ENCODE measurements at places on chromosomes 16 and 17.

GRCh38 chr17:45305530-45306087 lies 11.2 kb downstream of the MAP3K14 start:
- DNase-seq: no peak

- no peak for DNase-seq
Measured at GRCh38 chr17:40625311-40625710, 22.3 kb downstream of the SMARCE1 start.

GRCh38 chr16:85901773-85902365 lies 2.9 kb downstream of the IRF8 start:
- DNase-seq: no peak

DNA sequence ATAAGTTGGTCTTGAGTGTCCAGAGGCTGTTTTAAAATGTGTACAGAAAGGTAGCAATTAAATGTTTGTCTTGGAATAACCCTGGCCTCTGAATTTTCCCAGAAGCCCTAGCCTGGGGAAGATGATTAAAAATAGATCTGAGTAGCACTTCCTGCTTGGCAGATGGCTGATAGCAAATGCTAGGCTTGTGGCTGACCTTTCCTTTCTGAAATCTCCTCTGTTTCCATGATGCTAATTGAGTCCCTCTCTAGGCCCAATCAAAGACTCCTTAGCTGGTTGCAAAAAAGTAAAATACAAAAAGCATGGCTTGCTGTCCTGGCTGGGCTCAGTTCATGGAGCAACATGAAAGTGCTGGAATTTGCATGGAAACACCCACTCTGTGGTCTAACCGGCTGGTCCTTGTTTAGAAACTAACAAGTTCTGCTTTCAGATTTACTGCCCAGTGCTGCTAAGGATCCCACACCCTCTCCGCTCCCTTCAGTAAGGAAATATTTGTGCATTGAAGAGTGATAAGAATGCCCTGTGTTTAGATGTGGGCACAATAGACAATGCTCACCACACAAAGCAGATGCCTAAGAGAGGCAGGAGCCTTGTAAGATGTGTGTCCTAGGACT lies 40.8 kb downstream of the YPEL2 start:
- DNase-seq: no peak

GRCh38 chr16:70657956-70658355 lies 11.6 kb downstream of the IL34 start:
- no peak for DNase-seq

DNA sequence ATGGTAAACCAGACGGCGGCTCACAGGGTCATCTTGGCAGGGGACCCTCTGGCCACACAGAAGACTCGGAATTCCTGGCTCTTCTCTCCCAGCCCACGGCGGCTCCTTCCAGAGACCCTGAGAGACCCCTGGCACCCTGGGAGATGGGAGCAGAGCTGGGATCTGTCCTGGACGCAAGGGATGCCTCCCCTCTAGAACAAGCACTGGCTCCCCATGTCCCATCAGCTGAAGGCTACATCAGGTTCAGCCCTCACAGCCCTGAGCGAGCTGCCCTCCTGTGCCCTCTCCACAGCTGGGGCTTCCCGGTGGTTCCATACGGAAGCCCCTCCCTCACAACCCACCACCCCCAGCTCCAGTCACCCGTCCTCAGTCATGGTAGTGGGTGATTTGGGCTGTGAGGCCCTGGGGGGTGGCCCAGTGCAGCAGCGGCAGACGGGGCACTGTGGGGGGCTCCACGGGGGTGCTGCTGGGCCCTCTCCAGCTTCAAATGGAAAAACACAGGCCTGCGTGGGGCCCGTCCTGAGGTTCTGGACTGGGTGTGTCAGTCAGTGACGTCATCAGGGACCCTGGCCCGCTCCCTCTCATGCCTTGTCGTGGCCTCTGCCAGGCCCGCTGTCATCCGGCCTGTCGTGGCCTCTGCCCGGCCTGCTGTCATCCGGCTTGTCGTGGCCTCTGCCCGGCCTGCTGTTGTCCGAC lies 13.0 kb upstream of the CBFA2T3 start:
- no peak for DNase-seq

GRCh38 chr17:79836510-79836971 lies 2.7 kb downstream of the CBX4 start:
- no peak for DNase-seq

GRCh38 chr17:62780951-62781350 lies 27.2 kb downstream of the MARCHF10 start:
- DNase-seq: no peak

- DNase-seq: no peak
Measured at GRCh38 chr17:31647661-31648060, 211.4 kb downstream of the COPRS start.

GRCh38 chr16:66516808-66517585 lies 32.9 kb downstream of the TK2 start:
- peak; percentile 73 for DNase-seq

DNA sequence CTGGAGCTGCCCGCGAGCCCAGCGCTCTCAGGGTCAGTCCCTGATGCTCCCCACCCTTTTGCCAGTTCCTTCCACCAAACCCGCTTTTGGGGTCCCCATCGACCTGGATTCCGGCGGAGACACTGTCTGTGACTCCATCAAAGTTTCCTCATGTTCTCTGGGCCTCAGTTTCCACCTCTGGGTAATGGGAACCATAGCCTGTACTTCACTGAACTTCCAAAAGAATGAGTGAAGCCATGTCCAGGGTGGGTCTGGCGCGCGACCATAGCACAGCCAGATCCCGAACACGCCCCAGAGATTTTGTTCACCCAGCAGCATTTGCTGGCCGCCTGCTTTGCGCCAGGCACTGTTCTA lies 327 bp downstream of the SDR42E2 start:
- no peak for DNase-seq

GRCh38 chr17:8243827-8244226 lies 4.0 kb downstream of the CTC1 start:
- peak; percentile 20 for DNase-seq

DNA sequence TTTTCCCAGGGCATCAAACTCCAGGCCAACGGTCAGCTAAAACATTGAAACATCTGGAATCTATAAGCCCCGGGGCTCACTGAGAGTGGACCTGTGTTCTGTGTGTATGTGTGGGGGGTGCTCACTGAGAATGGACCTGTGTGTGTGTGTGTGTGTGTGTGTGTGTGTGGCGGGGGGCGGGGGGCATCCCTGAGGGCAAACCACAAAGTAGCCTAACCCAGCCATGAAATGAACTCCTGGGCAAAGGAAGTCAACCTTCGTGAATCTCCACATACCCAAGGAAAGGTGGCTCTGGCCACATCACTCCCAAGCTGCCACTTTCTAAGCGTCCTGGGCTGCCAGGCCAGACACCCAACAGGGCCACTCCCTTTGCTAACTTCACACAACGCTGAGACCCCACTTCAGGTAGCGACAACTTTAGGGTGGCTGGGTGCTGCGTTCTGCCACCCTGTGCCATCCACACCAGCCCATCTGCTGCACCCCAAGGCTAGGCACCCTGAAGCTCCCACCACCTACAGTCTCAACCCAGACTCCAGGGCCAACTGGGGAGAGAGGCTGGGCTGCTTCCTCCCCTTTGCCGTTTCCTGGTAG lies 1.6 kb downstream of the MAFG start:
- DNase-seq: no peak

DNA sequence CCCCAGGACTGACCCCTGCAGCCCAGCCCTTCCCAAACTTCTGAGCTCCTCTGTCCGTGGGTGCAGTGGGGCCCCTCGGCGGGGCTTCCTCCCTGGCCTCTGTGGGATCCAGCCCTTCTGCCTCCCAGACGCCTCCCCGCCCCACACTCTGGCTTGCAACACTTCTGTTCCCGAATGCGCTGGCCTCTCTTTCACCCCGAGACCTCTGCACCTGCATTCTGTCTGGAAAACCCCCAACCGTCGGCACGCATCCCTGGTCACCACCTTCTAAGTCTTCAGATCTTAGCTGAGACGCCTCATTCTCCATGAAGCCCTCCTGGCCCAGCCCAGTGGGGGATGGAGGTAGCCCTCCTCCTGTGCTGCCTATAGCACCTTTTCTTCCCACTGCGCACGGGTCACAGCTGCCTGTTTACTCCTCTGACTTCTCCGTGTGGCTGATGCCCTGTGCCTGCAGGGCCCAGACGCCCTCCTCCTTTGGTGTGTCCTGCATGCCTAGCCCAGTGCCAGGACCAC lies 26.4 kb downstream of the TMEM235 start:
- peak; percentile 42 for DNase-seq

- no peak for DNase-seq
Measured at GRCh38 chr16:88526008-88526905, 43.9 kb upstream of the ZC3H18 start.

DNA sequence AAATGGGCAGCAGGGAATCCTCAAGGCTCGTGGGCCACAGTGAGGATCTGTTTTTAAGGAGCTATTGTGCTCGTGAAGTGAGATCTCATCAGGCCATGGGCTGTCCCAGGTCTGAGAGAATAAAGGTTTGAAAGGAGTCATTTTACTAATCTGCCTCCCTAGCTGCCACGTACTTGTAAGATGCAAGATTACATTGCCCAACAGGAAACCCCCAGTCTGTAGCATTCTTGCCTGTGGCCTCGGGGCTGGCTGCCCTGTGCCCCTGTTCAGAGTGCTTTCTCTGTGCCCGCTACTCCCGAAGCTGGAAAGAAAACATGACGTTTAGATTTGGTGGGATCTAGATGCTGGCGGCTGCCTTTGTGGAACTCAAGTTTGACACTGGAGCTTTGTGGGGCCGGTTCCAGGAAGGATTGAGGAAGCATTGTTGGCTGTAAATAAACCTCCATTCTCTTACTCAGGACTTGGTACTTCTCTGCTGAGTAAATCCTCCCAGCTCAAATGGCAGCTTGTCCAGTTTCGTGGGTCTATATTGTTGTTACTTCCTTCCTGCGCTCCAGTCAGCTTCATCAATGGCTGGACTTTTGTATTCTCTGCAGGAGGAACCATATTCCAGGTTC lies 21.2 kb downstream of the SAP30BP start:
- DNase-seq: no peak

DNA sequence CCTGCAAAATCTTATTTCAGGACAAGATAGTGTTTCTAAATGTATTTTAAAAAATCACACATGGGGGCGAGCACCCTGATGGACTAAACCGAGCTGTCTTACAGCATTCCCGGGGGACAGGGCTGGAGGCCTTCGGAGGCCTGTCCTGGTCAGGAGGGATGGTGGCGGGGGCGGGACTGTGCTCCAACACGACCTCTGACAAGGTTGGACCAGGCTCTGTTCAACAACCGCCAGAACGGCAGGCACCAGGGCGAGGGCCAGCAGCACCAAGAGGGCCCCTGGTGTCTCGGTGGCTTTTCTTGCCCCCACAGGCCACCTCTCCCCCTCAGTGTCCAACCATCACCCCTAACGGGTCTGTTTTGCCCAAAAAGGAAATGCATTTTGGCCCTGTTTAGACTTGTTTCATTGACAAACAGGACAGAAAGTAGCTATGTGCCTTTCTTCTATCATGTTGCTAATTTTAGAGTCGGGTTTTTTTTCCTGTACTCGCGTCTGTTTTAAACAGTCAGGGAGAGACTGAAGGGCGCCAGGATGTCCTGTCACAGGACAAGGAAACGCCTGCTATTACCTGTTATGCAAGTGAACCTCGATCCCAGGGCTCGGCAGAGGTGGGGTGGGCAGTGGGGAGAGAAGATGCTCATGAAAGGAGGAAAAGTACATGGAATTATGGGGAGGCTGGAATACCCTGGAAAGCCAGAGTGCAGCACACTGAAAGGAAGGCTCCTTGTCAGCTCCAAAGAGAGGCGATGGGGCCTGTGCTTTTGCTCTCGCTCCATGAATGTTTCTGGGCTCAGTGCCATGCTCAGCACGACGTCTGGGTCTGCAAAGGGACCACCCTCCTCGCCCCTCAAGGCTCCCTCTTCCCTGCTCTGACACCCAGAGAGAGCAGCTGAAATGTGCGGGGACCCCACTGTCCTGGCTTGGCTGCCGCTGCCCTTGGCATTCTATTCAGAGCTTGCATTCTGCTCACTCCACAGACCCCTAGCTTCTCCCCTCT lies 11.9 kb downstream of the TMEM204 start:
- no peak for DNase-seq

DNA sequence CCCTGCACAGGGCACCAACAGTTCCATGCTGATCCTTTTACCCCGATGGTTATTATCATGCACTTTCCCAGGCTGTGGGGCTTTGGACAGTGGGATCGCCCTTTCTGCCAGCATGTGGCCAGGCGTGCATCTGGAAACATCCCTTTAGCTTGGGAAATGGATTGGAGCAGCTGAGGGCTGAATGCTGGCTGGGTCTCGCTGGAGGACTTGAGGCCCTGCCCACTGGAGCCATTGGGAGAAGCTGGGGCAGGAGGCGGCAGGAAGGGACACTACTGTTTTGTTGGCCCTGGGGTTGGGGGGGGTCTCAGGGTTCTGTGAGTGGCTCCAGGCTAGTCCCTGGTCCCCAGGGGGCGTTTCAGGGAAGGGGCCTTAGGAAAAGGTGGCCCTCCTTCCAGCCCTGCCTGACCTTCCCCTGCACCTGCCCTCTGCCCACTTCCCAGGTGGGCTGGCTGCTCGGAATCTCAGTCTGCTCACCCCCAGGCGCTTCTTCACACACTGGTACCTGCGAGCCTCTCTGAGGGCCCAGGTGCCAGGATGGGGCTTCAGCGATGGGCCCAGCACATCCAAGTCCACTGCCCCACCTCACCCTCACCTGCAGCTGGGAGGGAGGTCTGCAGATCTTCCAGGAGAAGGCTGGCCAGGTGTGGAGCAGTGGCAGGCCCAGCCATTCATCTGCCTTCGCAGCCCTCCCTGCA lies 1.6 kb upstream of the ADGRG3 start:
- no peak for DNase-seq

GRCh38 chr17:3919123-3919624 lies 2.9 kb upstream of the P2RX1 start:
- no peak for DNase-seq

DNA sequence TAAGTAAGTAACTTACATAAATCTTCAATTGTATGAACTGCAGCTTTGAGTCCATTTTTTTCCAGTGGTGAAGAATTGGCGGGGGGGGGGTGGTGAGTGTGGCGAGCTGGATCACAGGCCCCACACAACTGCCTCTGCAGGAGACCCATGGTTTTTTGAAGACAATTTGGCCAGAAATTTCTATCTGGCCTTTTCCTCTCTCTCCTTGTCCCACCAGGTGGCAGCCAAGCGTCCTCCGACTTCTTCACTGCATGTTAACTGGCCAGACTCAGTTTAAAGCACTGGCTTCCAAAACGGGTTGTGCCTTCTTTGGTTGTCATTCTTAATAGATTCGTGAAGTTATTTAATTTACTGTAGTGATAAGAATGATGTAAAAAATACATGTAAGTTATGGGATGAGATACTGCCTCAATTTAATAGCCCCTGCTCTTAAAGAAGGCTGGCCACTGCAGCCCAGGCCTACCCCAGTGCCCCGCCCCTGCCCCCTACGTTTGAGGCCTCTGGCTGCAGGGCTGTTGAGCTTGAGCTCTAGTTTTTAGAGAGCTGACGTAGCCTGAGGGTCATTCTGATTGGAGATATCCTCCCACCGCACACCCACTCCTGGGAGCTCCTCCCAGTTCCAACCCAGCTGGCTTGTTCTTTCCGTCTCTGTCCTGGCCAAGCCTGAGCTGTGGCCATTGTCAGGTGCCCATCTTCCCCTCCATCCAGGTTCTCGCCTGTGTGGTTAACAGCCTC lies 36.4 kb downstream of the AKAP1 start:
- DNase-seq: peak; percentile 34

GRCh38 chr16:4850211-4850610 lies 2.9 kb downstream of the UBN1 start:
- no peak for DNase-seq

GRCh38 chr17:60916043-60916442 lies 238.4 kb downstream of the BCAS3 start:
- DNase-seq: no peak

All from DND-41 (cell line).